Stomach (tissue), 19 donors: ENCODE measurements at places on chromosomes 7 and 10. TPM values are rescaled to one million over a fixed set of nuclear protein-coding genes. Genes with fewer than 3 reads are reported as not detected.

- no peak for DNase-seq
These were observed 108.0 kb downstream of the LRRTM3 start for GRCh38 chr10:67033878-67034277.

DNA sequence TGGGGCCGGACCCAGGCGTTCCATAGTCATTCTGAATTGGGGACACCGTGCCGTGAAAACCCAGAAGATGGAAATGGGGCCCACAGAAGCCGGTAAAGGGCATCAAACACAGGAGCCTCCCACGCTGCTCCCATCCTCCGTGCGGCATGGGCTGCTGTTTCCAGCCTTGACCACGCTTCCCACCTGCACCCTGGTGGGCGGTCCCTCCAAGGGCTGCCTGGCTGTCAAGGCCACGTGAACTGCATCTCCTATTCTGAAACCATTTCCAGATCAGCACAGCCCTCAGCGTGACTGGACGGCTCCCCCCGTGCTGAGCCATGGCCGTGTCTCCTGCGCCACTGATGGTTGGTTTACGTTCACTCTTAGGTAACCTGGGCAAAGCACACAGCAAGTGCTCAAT is 14.1 kb downstream of the CFAP46 start:
- no peak for DNase-seq

- DNase-seq, result peak; percentile 67
These were observed 27.0 kb downstream of the CALML3 start for GRCh38 chr10:5551531-5552375.

GRCh38 chr7:154693661-154694060 is 309.3 kb downstream of the PAXIP1 start:
- DNase-seq, result no peak

DNA sequence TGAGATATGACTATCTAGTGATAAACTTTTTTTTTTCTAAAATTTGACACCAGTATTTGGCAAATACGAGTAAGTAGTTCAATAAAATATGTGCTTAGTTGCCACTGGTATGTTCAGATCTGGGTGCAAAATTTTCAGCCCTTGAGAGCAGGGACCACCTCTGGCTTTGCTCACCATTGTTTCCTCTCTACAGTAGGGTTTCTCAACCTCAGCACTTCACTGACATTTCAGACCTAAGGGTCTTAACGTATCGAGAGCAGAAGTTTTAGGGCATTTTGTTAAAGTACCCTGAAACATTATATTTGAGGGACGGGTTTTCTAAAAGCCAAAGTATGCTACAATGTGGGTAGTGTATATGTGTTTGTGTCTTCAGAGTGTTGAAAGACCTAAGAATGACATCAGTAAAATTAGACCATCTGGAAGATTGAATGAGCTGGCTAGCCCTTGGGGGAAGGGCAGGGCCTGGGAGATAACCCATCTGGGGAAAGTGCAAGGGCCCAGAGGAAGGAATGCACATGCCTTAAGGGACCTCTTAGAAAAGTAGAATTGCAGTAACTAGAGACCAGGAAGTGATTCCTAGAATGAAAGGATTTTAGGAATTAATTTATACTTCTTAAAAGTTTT is 11.8 kb downstream of the BZW2 start:
- peak; percentile 57 for DNase-seq

GRCh38 chr10:59595593-59595992 is 114.1 kb downstream of the SLC16A9 start:
- no peak for DNase-seq

DNA sequence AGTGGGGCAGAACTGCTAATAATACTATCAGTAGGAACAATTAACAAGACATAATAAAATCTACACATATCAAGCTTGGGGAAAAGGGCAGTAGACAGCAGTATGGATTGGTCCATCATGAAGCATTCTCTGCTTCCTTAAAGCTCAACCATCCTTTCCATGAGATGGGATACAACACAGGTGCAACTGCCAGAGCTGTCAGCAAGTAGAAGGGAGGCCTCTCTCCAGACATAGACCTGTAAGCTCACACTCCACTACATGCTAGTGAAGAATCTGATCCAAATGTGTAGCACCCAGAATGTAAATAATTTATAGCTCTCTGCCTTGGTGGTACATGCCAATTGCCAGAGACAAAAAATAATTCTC is 41.5 kb upstream of the ANAPC16 start:
- no peak for DNase-seq

DNA sequence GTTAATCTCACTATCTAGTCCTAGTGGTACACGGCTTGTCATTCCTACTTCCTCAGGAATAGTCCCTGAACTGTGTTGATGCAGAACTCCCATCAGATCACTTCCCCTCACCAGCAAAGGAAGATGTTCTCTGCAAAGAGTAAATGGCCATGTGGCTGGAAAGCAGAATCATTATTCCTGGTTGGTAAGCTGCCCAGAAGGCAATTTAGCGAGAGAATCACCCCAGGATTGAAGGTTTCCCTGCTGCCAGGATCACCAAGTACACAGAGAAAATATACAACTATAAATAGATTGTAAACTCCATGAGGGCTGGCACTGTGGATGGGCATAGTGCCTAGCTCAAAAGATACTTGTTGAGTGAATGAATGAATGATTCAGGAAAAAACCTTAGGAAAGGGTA is 115.0 kb downstream of the GFRA1 start:
- peak; percentile 16 for DNase-seq

GRCh38 chr7:155104913-155105312 is 34.8 kb downstream of the HTR5A start:
- DNase-seq, result no peak

DNA sequence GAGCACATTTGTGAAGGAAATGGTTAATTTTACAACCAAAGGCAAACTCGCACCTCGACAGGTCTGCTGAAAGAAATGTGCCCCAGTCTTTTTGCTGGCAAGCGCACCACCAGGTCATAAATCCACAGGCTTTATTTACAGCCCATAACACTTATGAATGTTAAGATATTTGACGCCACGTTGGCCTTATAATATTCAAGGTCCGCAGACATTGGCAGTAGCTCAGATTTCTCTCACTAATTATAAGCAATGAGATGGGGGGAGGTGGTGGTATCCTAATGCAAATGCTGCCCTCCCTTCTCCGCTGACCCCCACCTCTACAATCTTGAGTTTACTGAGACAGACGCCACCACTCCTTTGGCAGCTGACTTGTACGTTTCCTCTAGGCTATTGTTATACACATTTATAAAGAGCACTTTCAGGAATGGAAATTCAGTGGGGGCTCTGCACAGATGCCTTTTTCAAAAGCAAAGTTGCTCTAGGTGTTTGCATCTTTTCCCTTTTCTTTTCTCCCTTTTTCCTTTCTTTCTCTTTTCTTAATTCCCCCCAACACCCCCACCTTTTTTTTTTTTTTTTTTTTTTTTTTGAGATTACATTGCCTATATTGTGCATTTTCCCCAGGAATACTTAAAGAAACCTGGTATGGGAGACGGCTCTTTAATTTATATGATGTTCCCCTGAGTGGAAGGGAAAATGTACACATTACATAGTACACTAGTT is 6.7 kb downstream of the TCF7L2 start:
- DNase-seq, result peak; percentile 53

DNA sequence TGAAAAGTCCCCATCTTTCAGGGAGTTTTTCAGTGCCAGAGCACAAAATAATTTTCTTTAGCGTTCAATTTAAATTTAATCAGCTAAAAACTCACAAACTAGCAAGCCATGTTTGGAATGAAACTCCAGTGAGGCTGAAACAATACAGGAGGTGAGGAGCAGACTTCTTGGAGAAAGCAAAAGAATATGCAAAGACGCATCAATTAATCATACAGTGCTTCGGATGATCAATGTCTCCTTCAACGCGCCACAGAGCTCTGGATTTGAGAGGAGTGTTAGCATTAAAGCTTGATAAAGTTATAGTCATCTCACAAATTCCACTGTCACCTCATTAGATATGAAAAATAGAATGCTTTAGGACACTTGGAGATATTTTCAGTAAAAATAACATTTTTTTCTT is 248.0 kb downstream of the WDR11 start:
- DNase-seq, result no peak

DNA sequence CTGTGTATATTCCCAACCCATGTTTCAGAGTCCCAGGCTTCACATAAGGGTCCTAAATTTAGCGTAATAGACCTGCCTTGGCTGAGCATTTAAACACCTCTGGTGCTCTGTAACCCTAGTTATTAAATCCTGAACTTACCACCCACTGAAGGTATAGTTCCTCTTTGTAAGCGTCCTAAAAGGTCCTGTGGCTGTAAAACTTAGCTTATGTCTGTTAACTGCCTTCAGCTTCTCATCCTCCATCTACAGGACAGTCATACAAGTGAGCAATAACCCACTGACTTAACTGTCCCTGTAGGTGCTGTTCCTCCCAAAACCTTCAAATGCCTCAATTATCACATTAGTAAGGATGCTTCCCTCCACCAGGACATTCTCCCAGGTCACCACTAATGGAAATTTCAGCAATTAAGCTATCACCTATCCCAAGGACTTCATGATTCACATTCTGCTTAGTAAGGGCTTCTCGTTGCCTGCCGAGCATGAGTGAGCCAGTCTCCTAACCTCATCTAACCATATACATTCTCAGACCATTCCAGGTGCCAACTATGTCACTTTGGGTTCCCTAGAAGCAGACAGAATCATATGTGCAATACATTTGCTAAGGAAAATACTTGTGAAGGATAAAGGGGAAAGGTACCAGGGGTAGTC is 55.8 kb downstream of the CASD1 start:
- no peak for DNase-seq

GRCh38 chr10:31853629-31854028 is 75.0 kb downstream of the ARHGAP12 start:
- DNase-seq, result no peak

GRCh38 chr7:66732439-66732838 is 8.1 kb upstream of the RABGEF1 start:
- DNase-seq, result no peak

- DNase-seq, result no peak
These were observed 8.6 kb upstream of the SUN1 start for GRCh38 chr7:823649-824048.

DNA sequence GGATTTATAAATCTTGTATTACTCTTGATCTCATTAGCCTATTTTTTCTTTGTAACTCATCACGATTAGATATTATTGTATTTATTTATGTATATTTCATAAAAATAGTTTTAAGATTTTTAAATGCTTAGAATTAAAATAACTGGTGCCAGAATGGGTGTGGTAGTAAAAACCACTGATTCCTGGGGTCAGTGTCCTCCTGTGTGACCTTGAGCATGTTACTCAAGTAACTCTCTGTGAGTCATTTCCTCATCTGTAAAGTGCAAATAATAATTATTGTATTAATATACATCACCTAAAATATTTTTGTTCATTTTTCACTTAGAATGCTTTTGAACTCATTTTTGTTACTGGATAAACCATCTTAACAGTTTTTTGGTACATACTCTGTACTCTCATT is 91.3 kb upstream of the TMEM229A start:
- peak; percentile 5 for DNase-seq

DNA sequence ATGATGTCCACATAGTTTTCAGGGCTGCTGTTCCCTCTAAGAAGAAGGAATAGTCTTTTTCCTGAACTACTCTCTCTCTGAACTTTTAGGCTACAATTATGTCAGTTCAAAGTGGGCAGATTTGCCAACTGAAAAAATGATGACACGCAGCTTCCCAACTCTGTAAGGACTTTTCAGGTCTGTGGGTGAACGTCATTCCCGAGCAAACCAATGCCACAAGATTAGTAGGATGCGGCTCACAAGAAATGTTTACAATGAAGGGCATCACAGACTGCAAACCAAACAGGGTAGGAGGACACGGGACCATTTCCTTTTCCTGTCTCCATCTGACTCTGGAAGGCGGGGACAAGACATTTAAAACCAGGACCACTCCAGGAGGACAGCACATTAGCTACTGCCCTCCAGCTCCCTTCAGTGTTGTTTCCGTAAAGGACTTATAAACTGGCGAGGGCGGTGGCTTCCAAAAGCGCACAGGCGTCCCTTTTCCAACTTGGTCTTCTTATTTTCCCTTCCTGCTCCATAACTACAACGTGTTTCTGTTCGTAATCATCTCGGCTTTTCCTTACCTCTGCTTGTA is 539 bp upstream of the MKLN1 start:
- DNase-seq, result no peak

DNA sequence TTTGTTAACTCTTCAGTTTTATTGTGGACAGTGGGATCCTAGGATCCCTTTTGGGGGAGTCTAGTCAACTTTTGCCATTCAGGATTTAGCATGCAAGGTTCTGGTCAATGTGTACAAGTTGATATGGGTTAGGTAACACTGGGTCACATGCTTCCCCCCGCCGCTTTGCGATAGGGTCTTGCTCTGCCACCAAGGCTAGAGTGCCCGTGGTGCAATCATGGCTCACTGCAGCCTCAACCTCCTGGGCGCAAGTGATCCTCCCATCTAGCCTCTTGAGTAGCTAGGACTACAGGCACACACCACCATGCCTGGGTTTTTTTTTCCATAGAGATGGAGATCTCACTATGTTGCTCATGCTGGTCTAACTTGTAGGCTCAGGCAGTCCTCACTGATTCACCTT is 3.2 kb upstream of the CSGALNACT2 start:
- DNase-seq, result no peak

RBP3 gene
- not detected for total RNA-seq

ZNF853 gene
- 7.5 TPM for total RNA-seq

OR2A42 gene
- not detected for total RNA-seq

SEMA3E gene
- total RNA-seq, result 0.89 TPM

FAM180A gene
- not detected for total RNA-seq

EGFR gene
- total RNA-seq, result 31.7 TPM
